ENCODE measurements at places on chromosomes 1 and 21.
A peak's percentile ranks its signal among the peaks of the same experiment; 100 is the strongest.

GRCh38 chr1:1942753-1943656 is 23.9 kb upstream of the TMEM52 start:
- DNase-seq: no peak

GRCh38 chr1:167404161-167404888 is 114.0 kb downstream of the CD247 start:
- DNase-seq: no peak

DNA sequence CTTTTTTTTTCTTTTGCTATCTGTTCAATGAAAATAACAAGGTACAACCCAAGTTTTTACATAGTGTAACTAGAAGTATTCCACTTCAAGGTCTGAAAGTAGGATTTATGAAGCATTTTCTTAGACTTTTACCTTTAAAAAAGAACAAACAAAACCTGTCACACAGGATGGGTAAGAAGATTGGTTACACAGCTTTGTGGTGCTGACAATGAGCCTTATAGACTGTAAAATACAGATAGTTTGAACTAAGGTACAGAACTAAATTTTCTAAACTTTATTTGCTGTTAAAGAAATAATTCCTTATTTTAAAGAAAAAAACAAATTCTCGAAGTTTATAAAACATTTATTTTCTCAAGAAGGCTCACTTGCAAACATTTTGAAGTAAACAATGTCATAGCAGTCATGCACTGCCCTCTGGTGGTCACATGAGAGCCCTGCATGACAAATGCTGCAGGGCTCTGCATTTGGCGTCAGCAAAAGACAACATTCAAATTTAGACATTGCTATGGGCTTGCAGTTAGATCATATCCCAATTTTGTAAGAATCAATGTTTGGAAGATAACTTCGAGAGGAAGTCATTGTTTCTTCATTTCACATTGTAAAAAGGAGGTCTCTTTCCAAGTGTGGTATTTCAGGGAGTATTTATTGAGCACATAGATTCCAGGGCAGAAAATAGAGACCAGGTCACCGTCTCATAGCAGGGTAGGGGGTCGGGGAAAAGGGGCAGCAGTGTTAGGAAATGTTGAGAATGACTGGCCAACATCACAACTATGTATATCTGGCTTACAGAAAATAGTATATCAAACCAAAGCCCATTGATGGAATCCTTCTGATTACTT is 115.3 kb upstream of the FMN2 start:
- DNase-seq: peak; percentile 38

GRCh38 chr1:203353486-203353885 is 2.6 kb upstream of the FMOD start:
- DNase-seq: no peak

GRCh38 chr1:235074523-235075047 is 54.1 kb downstream of the TOMM20 start:
- DNase-seq: peak; percentile 56

DNA sequence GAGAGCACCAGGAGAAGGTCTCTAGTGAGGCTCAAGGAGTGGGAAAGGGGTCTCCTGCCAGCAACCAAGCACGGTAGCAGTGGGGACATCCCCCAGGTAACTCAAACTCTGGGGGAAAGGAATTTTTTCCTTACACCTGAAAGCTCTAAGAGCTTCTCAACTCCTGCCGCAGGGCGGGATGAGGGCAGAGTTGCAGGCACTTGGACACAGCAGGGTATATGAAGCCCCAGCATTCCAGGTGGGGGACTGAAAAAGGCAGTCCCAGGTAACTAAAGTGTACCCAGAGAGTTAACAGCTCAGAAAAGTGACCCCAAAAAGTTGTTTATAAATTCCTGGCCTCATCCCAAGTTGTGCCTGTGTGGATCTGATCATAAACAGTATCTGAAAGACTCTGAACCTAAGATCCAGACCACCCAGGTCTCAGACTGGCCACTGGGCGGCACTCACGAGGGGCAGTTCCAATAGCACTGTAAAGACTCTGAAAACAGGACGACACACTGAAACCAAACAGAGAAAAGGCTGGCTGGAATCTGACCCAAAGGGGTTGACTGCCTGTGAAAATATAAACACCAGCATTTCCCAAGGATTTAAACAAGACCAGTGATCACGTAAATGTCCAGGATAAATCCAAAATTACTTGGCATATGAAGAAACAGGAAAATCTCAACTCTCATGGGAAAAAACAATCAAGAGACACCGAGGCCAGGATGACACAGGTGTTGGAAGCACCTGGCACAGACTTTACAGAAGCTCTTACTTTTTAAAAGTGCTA is 47.5 kb downstream of the HSF2BP start:
- no peak for DNase-seq

DNA sequence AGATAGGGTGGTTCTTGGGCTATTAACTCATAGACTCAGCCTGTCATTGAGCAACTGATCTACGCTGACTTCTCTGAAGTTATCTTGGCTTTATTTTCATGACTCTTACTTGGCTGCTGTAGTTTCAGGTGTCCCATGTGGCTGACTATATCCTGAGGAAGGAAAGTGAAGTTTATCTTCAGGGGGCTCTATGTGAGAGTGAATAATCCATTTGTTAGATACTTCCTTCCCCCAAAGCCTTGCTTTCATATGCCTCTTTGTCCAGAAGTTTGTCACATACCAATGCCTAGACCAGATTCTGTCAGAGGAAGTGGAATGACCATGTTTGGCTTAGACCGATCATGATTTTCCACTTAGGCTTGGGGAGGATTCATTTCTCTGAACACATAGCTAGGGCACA is 27.9 kb upstream of the C1orf87 start:
- no peak for DNase-seq

DNA sequence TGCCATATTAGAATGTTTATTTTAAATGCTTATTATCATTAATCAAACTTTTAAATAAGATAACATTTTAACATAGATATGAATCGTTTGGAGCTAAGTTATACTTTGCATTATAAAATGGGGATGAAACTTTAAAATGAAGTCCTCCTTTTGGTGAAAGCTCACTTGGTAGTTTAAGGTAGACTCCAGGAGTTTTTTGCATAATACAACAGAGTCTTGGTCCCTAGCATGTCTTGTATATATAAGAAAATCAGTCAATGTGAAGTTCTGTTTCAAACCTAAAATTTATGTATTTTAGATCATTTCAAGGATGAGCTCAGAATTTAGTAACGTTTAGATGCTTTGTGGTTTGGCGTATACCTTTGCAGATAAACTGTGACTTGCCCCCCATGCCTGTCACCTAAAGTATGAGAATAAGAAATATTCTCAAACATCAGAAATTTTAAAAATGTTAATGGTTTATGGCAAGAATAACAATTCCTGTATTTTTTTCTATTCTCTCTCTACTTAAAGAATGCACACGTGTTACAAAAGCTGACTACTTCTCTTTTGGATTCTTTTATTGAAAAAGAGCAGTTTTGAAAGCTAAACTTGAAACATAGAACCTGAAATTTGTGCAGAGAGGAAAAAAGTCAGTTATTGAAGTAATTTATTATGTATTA is 3.8 kb downstream of the NFIA start:
- DNase-seq: no peak

DNA sequence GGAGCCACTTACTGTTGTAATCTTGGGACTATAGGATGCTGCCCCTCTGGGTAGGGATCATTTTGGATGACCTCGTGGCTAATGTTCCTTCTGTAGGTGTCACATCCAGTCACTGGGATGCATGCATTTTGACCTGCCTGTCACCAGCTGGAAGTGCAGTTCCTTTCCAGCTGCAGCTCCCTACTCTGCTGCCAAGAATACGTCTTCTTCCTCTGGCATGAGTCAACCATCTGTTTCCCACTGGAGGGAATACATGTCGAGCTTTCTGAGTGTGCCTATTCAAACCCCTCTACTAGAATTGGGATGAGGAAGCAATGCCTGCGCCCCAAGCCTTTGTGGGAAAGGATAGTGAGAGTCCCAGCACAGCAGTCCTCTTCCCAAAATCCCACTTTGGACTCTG is 415.5 kb upstream of the ADAMTS5 start:
- DNase-seq: no peak

DNA sequence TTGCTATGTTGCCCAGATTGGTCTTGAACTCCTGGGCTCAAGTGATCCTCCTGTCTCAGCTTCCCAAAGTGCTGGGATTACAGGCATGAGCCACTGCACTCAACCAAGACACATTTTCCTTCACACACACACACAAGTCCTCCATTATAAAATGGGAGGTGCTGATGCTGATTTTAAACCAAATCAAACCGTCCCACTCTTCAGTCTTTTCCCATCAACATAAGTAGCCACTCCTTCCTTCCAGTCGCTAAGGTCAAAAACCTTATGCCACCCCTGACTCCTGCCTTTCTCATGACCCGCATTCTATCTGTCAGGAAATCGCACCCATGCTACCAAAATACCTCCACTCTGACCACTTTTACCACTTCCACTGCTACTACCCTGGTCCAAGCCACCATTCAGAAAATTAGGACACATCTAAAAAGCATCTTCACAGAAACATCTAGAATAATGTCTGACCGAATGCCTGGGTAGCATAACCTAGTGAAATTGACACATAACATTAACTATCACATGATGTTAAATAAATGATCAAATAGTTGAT is 28.0 kb upstream of the IFNGR2 start:
- DNase-seq: no peak

DNA sequence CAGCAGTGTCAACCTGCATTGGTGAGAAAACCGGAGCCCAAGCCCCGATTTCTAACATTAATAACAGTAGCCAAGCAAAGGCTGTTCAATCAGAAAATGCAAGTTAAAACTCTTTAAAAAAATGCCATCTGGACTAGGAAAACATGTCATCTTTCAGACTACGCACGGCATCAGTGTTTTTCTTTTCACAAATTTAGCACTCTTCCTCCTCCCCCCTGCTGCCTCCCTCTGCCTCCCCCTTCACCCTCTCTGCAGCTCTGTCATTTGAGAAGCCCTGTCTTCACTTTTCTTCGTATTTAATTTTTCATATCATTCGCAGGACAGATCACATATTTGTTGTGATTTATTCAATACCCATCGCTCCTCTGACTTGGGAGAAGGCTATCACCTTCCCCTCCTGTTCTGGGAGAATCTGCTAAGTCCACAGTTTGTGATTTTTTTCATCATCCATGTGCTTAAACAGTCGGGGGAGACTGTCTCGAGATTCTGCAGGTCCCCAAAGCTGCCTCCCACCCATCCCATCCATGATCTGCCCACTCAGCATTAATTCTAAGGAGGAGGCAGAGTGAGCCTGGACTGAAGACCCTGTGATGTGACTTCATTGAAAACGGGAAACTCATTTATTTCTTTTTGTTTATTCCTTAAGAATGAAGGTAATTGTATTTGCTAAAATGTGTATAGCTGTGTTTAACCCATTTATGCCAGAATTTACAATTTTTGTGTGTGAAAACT is 84.8 kb downstream of the PROX1 start:
- no peak for DNase-seq

DNA sequence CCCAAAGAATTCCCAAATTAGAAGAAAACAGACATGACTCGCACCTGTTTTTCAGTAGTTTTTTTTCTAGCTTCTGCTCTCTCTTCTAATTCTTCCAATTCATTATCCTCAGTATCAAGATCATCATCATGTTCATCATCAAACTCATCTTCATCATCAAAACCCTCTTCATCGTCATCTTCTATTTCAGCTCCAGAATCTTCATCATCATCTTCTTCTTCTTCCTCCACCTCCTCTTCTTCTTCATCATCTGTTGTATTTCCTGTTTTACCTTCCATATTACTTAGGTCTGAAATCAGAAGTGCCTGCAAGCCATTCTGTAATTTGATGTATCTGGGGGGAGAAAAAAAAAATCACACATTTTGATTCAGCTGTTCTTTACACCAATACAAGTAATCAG is 38.3 kb downstream of the NRDC start:
- no peak for DNase-seq

GRCh38 chr1:241485554-241485992 is 34.0 kb downstream of the FH start:
- no peak for DNase-seq

Data from stimulated activated CD4-positive, alpha-beta T cell treated with anti-CD3 and anti-CD28 coated beads, Interleukin-12 subunit alpha, Interleukin-12 subunit beta, amount 100 ng/mL, for 4 hours (primary cell).